ENCODE measurements at places on chromosomes 13 and 19. TPM values are rescaled to one million over a fixed set of nuclear protein-coding genes. Genes with fewer than 3 reads are reported as not detected.

Gene WDR88
- not detected for total RNA-seq

Gene LILRB3
- total RNA-seq: not detected

Gene ZNF181
- 11.3 TPM for total RNA-seq

Gene FCER2
- not detected for total RNA-seq

Gene IL11
- 1.3 TPM for total RNA-seq

Gene IGFL3
- not detected for total RNA-seq

Gene TSSK6
- total RNA-seq: 4.9 TPM

Gene CRX
- total RNA-seq: not detected

Gene SYDE1
- total RNA-seq: 0.64 TPM

Gene DPY19L3
- total RNA-seq: 4.9 TPM

Gene CPAMD8
- 1.9 TPM for total RNA-seq

Gene HRC
- total RNA-seq: not detected

Gene CXCL17
- total RNA-seq: 5.8 TPM

Gene SPACA6
- 1.1 TPM for total RNA-seq

Gene MIA
- 0.26 TPM for total RNA-seq

Gene KASH5
- total RNA-seq: not detected

Gene GPR4
- not detected for total RNA-seq

Gene ERICH6B
- total RNA-seq: not detected

Gene MEIS3
- total RNA-seq: 8.7 TPM

Gene ZNF607
- total RNA-seq: 8.7 TPM

Gene NKG7
- total RNA-seq: not detected

Data from bronchial epithelial cell (primary cell).